ENCODE measurements at places on chromosomes 6 and 20.

GRCh38 chr6:29673161-29673560 lies 7.8 kb downstream of the ZFP57 start:
- no peak for DNase-seq

DNA sequence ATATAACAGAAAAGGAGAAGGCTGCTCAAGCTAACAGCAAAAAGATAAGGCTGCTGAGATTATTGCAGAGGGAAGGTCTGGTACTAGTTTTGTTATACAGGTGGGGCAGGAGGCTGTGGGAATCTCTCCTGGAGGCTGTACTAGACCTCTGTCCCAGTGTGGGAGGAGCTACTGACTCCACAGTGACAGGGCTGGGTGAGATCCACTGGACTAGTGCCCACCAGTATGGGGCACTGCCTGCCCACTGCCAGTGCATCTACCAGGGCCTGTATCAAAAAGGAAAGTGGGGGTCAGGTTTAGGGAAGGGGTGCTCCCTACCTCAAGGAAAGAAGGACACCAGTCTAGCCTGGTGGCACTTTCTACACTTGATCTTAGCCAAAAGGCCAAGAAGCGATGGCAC lies 30.1 kb downstream of the GSTA2 start:
- no peak for DNase-seq

DNA sequence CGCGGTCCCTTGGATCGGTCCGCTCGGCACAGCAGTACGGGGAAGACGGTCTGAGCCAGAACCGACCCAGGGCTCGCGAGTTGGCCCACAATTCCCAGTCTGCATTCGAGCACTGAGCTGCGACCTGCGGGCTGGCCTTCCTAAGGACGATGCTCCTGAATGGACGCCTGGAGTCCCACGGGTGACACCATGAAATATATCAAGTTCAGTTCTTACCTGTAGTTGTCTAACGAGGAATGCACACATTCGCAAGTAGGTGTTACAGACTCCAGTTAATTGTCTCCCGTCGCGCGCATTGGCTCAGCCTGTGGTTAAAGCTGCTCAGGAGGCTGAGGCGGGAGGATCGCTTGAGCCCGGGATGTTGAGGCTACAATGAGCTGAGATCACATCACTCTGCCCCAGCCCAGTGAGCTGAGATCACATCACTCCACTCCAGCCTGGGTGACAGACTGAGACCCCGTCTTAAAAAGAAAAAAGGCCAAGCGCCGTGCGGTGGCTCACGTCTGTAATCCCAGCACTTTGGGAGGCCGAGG lies 802 bp downstream of the PEX7 start:
- no peak for DNase-seq

GRCh38 chr6:139265512-139266190 lies 26.1 kb downstream of the TXLNB start:
- DNase-seq, result no peak

DNA sequence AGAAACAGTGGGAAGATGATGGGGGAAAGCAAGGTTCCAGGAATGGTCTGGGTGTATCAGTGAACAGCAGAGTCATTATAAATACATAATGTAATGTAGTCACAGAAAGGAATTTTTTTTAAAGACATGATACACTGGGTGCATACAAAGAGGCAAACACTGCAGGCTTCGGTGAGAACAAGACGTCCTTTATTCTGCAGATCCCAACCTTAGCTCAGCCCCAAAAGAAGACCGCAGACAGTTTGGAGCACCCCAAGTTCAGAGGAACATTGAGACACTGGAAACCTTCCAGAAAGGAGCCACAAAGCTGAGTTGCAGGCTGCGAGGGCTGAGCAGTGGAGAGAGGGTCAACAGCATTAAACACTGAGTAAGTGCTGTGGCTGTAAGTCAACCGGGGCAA lies 30.6 kb upstream of the FOXC1 start:
- DNase-seq, result no peak

- DNase-seq, result no peak
These were observed 39.5 kb upstream of the GATA5 start for GRCh38 chr20:62515280-62515679.

- DNase-seq, result no peak
These were observed 437 bp downstream of the CD40 start for GRCh38 chr20:46118481-46119020.

DNA sequence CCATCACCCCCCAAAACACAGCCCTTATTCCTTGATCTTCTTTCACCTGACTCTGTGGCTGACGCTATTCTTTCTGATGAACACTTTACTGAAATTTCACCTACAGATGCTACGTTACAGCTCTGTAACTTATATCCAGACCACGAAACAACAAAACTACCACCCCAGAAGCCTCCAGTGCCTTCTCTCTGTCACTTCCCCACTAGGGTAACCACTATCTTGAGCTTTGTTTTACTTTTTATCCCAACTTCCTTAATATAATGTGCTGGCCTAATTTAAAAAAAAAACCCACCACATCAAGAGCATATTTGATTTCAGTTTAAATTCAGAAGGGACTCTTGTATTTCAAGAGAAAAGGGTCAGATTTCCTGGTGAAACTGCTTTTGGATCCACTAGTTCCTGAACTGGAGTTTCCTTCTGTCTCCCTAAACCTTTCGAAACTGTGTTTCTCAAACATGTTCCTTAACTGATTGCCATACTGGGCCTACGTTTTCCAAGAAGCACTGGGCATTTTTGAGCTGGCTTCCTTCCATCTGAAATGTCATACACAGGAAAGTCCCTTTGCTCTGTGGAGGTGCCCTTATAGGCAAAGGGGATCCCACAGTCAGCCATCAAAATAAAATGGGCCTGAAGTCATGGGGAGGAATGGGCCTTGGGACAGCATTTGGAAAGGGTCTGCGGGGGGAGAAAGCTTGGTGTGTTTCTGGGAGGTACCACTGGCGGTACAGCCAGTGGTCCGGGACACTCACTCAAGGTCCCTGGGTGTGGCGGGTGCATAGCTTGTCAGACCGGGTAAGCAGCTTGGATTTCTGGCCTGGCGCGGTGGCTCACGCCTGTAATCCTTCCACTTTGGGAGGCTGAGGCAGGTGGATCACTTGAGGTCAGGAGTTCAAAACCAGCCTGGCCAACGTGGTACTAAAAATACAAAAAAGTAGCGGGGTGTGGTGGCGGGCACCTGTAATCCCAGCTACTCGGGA lies 25.8 kb upstream of the RTF2 start:
- no peak for DNase-seq

GRCh38 chr6:40996591-40997233 lies 42.3 kb downstream of the UNC5CL start:
- no peak for DNase-seq

DNA sequence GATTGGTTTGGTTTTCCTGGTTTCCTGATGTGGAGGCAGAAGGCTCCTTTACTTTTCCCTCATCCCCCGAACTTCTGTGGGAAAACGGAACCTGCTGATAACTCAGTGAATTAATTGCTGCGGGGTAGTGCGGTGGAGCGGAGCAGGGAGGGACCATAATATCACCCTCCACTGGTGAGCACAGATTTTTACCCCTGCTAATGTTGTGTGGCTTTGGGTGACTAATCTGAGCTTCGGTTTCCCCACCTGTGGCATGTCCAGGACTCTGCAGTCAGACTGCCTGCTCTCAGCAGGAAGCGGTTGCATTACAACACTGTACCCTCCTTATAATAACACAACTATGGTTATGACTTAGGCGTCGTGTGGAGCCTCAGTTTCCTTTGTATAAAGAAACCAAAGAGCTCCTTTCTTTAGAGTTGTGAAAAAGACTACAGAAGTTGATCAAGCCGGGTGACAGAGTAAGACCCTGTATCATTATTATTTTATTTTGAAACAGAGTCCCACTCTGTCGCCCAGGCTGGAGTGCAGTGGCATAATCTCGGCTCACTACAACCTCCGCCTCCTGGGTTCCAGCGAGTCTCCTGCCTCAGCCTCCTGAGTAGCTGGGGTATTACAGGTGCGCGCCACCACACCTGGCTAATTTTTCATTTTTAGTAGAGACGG lies 2.2 kb upstream of the ID1 start:
- peak; percentile 19 for DNase-seq

- no peak for DNase-seq
These were observed 157.8 kb upstream of the RUNX2 start for GRCh38 chr6:45170309-45170708.

- DNase-seq, result no peak
These were observed 160.4 kb upstream of the SPACA1 start for GRCh38 chr6:87887266-87887665.

DNA sequence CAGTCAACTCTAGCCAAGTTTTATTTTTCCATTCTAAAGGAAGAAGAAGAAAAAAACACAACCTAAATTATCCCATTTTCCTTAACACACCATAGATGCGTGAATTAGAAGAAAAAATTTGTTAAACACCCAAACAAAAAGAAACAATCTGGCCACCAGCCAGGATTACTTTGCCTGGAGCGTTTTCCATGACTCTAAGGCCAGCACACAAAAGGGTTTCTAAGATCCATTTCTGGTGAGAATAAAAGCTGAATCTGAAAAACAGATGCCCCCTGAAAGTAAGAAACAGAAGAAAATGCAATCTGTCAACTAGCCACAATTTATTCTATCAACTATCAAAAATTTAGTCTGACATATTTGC lies 267.2 kb upstream of the SULF2 start:
- no peak for DNase-seq

DNA sequence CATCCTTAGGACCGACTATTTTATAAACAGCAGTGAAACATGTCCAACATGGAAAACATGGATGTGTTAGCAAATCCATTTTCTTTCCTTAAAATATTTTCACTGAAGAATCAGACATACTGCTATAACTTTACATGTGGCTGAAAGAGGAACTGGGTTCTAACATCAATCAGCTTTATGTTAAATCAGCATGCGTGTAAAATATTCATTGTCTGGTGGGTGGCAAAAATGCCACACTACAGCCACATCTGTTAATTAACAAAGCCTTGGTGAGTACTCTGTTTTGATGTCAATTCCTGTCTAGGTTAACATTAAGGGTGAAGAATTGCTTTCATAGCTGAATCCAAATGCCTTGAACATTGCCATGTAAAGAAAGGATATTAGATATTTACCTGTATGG lies 222.6 kb upstream of the CEP162 start:
- no peak for DNase-seq

DNA sequence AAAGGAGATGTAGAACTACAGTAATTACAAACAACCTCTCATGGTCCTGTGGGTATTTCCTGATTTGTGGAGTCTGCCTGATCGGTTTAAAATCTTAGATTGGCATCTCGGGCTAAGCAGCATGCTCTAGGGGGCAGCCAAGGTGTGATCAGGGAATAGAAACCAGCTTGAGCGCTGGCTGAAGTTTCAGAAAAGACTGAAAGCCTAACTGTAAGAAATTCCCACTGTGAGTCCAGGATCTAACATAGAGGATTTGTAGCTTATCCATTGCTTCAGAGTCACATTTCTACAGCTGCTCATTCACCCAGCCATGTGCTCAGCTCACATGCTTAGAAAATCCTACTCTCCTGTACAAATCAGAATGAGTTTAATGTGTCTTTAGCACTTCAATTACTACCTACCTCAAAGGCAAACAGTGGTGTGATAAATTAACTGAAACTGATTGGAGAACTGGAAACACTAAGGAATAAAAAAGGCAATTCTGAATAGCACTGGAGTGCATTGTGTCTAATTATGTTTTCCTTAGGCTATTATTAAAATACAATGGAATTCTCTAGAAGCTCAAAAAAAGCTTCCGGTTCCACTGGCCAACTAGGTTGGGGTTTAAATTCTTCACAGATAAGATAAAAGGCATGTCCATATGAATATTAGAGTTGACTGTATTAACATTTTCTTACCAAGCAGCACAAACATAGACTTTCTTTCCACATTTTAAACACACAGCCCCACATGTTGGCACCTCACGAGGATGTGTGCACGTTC lies 73.8 kb upstream of the MPC1 start:
- no peak for DNase-seq

GRCh38 chr6:111837641-111838500 lies 35.4 kb downstream of the FYN start:
- DNase-seq, result no peak

DNA sequence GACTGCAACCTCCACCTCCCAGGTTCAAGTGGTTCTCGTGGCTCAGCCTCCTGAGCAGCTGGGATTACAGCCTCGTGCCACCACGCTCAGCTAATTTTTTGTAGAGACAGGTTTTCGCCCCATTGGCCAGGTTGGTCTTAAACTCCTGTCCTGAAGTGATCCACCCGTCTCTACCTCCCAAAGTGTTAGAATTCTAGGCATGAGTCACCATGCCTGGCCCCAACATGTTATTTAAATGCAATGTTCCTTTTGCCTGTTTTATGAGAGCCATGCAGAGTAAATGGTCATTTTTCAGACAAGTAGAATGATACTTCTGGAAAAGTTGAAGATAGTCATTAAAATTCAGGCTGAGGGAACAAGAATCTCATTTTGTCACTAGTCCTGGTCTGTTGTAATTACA lies 43.8 kb upstream of the RPS6KA2 start:
- DNase-seq, result no peak

DNA sequence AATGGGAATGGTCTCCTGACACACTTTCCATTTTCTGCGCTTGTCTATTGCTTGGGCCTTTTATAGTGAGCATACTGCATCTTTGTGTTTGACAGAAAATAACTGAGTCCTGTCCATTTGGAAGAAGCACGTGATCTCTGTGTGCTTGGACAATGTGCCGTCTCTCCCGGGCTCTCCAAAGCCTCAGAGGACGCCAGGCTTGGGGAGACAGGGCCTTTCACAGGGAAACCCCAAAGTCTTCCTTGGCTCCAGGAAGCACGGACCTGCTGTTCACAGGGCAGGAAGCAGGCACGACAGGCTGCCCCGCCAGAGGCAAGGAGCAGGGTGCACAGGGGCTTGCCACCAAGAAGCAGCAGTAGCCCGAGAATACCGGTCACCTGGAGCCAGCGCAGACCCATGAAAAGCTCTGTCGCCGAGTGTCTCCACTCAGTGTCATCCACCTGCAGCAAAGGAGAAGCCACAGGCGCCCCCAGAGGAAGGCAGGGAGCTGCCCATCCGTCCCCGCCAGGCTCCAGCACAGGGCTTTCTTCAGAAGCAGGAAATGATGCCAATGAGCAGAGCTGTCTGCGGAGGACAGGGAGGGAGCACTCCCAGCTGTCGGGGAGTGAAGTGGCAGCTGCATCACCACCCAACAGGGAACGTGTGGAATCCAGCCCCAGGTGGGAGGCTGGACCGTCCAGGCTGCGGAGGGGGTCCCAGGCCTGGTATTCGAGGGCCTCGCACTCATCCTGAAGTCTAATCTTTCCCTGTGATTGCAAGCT lies 135.1 kb downstream of the AGPAT4 start:
- no peak for DNase-seq

GRCh38 chr6:19450651-19451050 lies 386.5 kb upstream of the ID4 start:
- no peak for DNase-seq
